Subcutaneous preadipocyte (primary cell): ENCODE measurements at places on chromosomes 6 and 20. TPM values are rescaled to one million over a fixed set of nuclear protein-coding genes. Genes with fewer than 3 reads are reported as not detected.

BTN3A1 gene
- total RNA-seq: 11.4 and 15.1 TPM in 2 replicates

PCK1 gene
- not detected in 2 replicates for total RNA-seq

SS18L1 gene
- total RNA-seq: 12.1 and 14.3 TPM in 2 replicates

SLC44A4 gene
- not detected in 2 replicates for total RNA-seq

ISM1 gene
- total RNA-seq: 0.78 and 1.5 TPM in 2 replicates
